ENCODE measurements at places on chromosomes 13 and 19.

DNA sequence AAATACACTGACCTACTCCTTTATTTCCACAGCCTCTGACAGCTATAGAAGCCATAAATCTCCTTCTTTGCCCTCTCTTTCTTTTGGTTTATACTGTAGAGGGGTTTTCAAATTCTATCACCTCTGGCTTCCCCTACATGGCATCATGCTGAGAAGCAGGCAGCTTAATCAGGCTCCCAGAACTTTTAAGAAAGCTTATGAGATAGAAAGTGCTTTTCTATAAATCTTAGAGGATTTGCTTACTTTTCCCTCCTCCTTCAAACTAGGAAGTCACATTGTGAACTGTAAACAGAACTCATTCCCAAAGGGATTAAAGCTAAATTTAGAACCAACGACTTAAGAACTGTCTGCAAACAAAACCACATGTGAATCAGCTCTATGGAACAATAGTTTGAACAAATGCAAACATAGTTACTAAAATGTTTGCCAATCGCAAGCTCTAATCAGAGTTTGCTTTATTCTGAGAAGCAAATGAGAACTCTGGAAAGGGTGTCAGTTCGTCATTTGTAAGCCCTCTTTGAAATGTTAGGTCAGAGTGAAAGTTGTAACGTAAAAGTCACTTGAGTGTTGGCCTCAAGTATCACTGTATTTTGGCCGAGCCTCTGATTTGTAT is 344.1 kb downstream of the RFC3 start:
- no peak for DNase-seq

DNA sequence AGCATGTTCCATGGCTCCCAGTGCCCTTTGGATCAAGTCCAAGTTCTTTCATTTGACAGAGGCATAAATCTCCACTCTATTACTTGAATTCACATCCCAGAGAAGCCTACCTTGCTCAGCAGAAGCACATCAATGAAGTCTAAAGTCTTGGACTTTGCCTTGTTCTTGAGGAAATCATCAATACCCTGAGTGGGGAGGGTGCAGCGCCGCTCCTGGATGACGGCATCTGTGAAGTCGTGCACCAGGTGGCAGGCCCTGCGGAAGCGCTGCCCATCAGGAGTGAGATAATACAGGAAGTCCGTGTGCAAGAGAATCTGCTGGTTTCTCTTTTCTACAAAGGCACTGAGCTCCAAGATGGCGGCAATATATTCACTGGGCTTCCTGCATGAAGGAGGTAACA is 10.6 kb downstream of the CYP4F11 start:
- no peak for DNase-seq

GRCh38 chr13:46796129-46796514 is 839 bp downstream of the ESD start:
- DNase-seq, result no peak

- DNase-seq, result no peak
Observed at GRCh38 chr13:69092615-69093322, 1014.9 kb upstream of the ATXN8OS start.

DNA sequence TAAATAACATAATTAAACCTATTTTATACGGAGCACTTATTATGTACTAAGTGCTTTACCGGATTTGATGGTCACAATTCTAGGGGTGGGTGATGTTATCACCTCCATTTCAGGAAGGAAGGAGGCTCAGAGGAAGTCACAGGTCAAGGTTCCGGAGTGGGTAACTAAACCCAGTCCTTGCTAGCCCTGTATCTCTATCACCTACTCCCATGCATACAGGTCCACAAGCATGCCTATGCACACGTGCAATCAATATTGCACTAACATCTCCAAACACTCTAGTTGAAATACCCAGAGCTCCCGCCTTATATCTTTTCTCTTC is 17.8 kb upstream of the FOSB start:
- peak; percentile 80 for DNase-seq

DNA sequence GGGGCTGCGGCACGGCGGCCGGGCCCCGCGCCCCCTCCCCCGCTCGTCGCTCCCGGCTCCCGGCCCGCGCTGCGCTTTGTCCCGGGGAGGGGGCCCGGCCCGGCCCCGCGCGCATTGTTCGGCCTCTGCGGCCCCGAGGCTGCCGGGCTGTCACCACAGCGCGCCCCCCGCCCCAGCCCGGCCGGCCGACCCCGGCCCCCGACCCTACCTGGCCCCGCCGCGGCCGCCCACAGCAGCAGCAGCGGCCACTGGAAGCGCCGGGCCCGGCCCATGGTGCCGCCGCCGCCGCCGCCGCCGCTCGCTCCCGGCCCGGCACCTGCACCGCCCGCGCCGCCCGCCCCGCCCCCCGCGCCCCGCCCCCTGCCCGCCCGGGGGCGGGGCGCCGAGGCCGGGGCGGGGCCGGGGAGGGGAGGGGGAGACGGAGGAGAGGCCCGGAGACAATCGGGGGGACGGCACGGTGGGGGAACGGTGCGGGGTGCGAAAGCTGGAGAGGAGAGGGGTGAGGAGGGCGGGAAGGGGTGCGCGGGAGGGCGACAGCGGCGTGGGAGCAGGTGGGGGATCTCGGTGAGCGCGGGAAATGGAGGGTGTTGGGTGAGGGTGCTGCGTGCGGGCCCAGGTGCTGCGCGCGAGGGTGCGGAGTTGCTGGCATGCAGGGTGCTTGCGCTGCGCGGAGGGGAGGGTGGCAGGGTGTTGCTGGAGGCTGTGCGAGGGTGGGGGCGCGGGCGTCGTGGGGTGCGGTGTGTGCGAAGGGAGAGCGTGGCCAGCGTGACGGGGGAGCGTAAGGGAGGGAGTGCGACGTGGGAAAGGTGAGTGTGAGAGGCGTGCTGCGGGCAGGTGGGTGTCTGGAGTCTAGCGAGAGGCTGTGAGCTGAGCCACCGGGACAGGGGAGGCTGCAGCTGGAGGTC is at the start of gene CADM4:
Gene CADM4 (minus strand): TSS at position 332 of the 905 bp plus-strand sequence. CDS start 60 bp downstream, at position 272.
- DNase-seq, result peak; percentile 31

GRCh38 chr13:31880851-31881494 is 141.6 kb downstream of the RXFP2 start:
- DNase-seq, result no peak

GRCh38 chr19:1856345-1856697 is 7.1 kb downstream of the KLF16 start:
- DNase-seq, result no peak

GRCh38 chr13:99162567-99163361 is 37.9 kb upstream of the UBAC2 start:
- no peak for DNase-seq

GRCh38 chr13:45016792-45017425 is 27.6 kb downstream of the GPALPP1 start:
- no peak for DNase-seq

- no peak for DNase-seq
Observed at GRCh38 chr19:4624733-4625362, 14.5 kb upstream of the TNFAIP8L1 start.

DNA sequence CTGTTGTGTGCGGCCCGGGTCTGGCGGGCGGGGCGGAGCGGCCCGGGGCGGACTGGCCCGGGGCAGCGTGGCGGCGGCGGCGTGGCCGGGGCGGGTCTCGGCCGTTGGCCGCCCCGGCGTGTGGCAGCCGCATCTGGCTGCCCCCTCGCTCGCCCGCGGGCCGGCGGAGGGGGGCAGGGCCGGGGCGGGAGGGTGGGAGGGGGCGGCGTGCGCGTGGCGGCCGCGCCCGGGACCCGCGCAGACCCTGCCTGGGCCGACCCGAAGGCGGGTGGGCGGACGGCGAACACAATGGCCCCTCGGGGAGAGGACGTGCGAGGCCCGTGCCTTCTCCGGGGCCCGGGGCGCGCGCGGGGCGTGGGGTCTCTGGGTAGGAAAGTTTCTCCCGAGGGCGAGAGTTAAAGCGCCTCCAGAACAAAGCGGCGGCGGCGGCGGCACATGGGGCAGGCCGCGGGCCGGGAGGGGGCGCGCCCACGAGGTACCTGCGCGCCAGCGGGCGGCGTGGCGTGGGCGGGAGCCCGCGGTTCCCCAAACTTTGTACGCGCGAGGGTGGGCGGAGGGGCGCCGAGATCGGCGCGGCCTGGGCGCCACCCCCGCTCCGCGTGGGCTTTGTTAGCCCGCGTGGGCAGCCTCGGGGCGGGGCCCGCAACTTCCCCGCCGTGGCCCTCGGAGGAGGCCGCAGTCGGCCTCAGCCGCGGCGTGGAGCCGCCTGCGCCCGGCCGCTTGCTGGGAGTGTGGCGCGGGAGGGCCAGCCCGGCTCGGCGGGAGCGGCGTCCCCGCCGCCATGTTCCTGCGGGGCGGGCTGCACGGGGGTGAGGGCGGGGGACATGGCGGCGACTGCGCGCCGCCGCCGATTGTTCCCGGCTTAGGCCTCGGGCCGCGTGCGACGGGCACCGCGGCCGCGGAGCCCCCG is 764 bp downstream of the MIR17HG start:
- DNase-seq, result peak; percentile 57

All from CD4-positive, alpha-beta T cell treated with Interleukin-4 for 4 hours (primary cell).